SK-MEL-5 (cell line): ENCODE measurements at places on chromosomes 7 and 10.

GRCh38 chr10:27743877-27744801, 1.5 kb downstream of the MKX start:
- DNase-seq, result no peak

DNA sequence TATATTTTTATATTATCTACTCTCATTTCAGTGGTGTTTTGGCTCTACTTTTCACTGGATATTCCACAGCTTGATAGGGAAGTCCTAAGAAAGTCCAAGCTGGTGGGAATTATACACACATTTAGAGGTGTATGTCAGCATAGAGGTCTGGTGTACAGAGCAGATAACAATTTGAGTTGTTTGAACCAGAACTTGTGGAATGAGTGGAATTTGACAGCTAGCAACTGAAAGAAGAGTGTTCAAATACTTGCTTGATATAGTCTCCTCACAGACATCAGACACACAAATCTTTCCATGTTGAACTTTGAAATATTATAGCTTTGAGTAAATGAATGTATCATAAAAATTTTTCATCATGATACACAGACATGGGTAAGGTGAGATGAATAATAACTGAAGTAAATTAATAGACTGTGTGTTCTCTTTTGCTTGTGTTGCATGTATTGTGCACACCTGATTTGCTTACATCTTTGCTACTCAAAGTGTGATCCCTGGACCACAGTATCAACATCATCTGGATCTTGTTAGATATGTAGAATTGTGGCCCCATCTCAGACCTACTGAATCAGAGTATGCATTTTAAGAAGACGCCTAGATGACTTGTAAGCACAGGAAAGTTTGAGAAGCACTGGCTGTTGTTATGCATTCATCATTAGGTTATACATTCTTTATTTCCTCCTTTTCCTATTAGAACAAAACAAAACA, 91.5 kb downstream of the ABCA13 start:
- no peak for DNase-seq

DNA sequence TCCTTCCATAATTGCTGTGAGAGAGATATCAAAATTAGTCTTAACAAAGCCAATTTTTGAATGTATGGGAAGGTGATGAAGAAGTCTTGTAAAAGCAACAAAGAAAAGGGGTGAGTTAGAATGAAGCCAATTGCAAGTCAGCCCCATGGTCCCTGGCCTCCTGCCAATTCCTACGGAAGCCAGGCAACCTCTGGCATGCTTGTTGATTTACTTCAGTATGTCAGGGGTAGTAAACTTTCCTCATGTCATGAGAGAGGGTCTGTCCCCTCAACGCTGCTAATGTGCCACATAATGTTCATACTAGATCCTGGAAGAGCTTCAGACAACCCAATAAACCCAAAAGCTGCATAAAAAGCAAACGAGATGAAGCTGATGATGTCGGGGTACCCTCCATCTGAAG, 159.1 kb upstream of the YAE1 start:
- DNase-seq, result no peak

- no peak for DNase-seq
Measured at GRCh38 chr10:105183536-105183935, 542.4 kb downstream of the SORCS3 start.

DNA sequence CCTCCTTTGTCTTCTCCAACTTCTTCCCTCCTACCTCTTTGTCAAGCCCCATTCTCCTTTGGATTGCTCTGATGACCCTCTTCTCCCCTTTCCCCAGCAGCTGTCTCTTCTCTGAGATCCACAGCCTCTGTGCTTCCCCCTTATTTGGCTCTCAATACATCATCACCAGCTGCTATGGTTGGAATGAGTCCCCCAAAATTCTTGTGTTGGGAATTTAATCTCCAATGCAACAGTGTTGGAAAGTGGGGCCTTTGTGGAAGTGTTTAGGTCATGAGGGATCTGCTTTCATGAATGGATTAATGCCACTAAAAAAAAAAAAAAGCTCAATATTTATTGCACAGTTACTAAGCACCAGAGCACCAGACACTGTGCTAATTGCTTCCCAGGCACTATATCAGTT, 39.2 kb upstream of the FRMD4A start:
- no peak for DNase-seq

- DNase-seq, result no peak
Measured at GRCh38 chr7:22786290-22786932, 36.2 kb downstream of the TOMM7 start.

- peak; percentile 91 for DNase-seq
Measured at GRCh38 chr7:101373812-101374614, 11.3 kb downstream of the COL26A1 start.

DNA sequence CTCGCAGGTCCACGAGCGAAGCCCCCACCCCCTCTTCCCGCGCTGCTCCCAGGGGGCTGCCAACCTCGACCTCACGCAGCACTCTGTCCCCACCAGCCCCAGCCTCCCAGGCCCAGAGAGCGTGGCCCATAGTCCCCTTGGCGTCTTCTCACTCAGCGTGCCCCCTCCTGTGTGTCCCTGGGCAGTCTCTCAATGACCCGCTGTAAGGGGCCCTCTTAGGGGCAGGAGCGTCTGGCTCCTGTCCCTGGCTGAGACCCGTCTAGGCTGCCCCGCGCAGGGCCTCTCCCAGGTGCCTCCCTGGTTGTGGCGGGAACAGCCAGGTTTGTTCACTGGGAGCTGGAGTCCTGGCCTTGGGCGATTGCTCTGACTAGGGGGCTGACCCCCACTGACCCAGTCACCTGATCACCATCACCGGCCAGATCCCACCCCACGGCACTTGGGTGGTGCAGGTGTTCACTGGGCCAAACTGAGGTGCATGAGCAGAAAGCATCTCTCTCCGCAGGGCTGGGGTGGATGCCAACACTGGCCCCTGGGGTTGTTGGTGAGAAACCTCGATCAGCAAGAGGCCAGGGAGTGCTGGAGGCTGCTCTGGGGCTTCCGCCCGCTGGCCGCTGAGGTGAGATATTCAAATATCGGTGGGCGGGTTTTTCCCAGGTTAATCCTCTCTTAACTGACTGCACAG, 12.6 kb upstream of the WDFY4 start:
- DNase-seq, result no peak

DNA sequence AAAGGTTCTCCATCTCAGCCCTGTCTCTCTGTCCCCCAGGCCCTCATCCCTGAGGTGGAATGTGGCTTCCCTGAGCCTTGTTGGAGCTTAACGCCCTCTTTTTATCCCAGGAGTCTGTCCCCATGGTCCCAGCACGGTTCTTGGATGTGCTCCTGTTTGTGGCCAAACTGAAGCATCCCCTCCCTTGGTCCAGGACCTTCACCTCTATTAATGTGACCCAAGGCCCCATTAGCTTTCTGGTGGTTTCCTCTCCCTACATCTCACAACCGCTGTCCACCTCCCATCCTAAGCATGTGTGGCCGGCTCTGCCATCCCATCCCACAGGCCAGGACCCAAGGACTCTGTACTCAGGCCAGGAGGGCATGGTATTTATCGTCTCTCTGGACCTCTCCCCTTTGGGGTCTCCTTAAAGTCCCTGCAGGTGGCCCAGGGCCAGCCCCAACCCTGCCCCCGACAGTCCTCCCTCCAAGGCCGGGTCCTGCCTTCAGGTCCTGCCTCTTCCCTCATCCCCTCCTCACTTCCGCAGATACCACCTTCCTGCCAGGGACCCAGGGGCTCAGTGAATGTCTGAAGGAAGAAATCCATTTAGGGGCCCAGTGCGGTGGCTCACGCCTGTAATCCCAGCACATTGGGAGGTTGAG, 15.4 kb upstream of the SH2B2 start:
- no peak for DNase-seq

GRCh38 chr7:151275813-151276577, 27.5 kb upstream of the SMARCD3 start:
- DNase-seq, result no peak

DNA sequence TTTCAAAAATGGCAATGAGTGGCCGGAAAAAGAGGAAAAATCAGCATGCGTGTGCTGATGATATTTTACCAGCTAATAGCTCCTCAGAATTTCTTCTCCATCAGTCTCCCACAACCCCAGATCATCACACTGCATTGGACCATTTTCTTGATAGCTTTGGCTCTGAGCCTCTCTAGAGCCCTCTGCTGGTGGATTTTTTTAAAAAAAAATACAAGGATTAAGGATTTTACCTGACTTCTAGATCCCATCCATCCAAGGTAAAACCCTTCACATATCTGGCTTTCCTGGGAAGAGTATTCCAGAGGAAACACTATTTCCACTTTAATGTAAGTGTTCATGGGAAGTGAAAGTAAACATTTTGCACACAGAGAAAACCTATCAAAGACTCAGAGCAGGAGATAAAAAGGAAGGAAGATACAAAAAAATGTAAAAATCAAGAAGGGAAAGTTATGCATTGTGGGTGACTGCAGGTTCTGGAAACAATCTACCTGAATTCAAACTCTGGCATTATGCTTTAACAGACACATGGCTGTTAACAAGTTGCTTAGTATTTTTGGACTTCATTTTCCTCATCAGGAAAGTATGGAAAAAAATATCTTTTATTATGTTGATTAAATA, 380.9 kb downstream of the LRRTM3 start:
- DNase-seq, result peak; percentile 52

GRCh38 chr7:16493266-16493665, 27.7 kb upstream of the SOSTDC1 start:
- no peak for DNase-seq

DNA sequence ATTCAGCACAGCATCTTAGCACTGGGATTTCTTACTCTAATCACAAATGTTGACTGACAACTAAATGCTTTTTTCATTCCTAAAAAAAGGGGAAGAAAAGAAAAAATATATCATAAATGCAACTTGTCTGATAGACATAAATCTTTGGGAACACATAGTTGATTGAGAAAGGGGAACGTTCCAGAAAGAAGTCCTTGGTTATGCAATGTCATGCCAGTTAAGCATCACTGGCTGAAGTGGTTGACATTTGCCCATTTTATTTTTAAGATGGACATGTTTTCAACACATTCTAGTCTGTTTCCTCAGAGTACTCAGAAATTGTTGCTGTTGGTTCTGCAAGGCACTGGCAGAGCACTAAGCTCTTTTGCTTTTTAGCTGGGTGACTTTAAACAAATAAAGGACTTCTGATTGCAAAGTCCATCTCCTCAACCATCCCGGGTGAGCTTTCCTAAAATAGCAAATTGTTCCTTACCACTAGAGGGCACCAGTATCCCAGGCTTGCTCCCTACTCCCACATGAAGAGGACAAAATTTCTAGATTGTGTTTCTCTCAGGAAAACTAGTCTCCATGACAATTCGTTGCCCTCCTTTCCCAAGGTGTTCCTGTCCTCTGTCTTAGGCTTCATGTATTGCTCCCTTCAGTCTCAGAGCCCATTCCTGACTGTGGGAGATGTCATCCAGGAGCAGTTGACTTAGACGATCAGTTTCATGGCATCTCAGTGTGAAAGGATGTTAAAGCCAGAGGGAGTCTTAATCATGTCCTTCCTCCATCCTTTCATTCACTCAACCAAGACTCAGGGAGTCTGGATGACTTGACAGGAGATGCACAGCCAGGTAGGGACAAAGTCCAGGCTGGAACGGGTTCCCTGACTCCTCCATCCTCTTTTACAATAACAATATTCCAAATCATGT, 23.9 kb downstream of the OPALIN start:
- peak; percentile 52 for DNase-seq

DNA sequence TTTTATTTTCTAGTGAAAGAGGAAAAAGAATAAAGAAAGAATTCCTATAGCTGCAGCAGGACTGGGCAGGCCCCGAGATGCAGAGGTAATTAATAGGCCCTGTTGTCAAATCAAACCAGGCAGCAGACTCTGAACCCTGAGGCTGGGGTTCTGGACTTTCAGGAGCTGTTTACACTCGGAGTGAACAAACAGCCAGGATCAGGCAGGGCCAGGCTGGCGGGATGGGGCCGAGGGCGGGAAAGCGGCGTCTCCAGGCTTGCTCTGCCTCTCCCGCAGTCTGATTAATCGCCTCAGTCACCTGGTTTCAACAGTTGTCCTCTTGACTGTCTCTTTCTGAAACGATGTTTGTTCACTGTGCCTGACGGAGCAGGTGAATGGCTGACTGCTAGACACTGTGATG, 675.4 kb upstream of the FOXK1 start:
- no peak for DNase-seq

DNA sequence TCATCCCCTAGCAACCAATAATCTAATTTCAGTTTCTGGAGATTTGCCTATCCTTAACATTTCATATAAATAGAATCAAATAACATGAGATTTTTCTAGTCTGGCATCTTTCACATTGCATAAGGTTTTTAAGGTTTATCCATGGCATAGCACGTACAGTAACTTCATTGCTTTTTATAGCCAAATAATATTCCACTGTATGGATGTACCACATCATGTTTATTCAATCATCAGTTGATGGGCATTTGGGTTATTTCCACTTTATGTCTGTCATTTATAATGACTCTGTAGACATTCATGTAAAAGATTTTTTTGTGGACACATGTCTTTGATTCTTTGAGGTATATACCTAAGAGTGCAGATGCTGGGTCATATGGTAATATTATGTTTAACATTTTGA, 1052.6 kb downstream of the DNAJB9 start:
- no peak for DNase-seq

GRCh38 chr10:78231939-78232338, 198.3 kb downstream of the RPS24 start:
- peak; percentile 18 for DNase-seq

DNA sequence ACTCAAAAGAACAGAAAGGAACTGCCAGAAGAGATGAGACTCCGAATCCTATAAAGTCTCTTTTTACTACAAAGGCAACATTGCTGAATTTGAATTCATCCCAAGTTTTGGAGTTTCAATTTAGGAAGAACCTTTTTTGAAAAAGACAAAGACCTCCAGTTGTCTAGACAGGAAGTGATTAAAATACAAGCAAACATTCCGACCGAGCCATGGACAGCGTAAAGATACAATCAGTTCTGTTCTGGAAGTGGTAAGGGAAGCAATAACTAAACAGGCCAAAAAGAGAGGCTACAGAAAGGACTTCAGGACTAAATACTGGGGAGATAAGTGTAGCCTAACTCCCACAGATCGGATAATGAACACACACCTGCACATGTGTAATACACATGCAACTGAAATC, 101.0 kb downstream of the SMURF1 start:
- DNase-seq, result peak; percentile 80

GRCh38 chr10:114195079-114195478, 15.9 kb downstream of the TDRD1 start:
- no peak for DNase-seq
